ENCODE measurements at places on chromosomes 5 and 9. TPM values are rescaled to one million over a fixed set of nuclear protein-coding genes. Genes with fewer than 3 reads are reported as not detected.

The LCN9 gene
- total RNA-seq = not detected

The TCF7 gene
- total RNA-seq = 0.41 TPM

The SCGB3A2 gene
- not detected for total RNA-seq

DNA sequence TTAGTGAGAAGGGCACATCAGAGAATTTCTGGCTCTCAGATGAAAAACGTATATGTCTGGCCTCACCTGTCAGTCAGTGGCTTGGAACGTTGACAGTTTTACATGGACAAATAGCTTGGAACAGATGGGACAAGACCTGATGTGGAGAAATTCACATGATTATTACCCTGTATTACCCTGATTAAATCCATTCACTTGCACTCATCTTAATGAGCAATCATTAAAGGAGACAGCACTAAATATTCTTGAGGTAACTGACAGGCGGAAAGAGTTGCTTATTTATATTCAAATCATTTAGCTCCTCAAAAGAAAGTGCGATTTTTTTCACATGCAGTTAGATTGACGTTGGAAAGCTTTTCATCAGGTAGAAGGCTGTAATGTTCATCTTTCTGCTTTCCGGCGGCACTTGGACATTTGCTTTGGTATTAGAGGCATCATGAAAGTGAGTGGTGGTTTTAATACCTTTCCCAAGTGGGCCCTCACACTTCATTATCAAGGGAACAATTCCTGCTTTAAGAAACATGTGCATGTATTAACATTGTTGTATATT, 11.7 kb upstream of the TAS2R1 start:
- no peak for DNase-seq

GRCh38 chr9:137785704-137786161, 91.8 kb upstream of the CACNA1B start:
- no peak for DNase-seq

- DNase-seq = no peak
Observed at GRCh38 chr5:141965071-141965470, 3.8 kb upstream of the RNF14 start.

DNA sequence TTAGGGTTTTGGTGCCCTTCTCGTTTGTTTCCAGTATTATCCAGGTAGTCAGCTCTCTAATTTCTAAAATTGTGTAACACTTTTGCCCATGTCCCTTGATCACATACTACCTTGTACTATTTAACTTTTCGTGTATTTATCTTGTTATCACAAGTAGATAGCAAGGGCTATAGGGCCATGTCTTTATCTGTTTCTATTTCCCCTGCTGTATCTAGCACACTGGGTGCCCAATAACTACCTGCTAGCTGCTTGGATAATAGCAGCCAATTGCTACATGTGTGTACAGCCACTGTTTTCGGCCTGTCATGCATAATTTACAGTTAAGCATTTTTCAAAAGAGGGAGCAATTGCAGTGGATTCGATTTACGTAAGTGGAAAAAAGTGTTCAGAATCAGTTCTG, 64.8 kb upstream of the TNFAIP8 start:
- no peak for DNase-seq
